Right ventricle myocardium inferior (tissue), 1 donor: ENCODE measurements at places on chromosomes 3 and 15. TPM values are rescaled to one million over a fixed set of nuclear protein-coding genes. Genes with fewer than 3 reads are reported as not detected.
A peak's percentile ranks its signal among the peaks of the same experiment; 100 is the strongest.

- no peak for DNase-seq
Observed at GRCh38 chr3:112805126-112805525, 41.5 kb downstream of the CD200R1L start.

B3GNT5 gene
- 2.0 TPM for total RNA-seq

KCTD6 gene
- total RNA-seq = 11.3 TPM

DNA sequence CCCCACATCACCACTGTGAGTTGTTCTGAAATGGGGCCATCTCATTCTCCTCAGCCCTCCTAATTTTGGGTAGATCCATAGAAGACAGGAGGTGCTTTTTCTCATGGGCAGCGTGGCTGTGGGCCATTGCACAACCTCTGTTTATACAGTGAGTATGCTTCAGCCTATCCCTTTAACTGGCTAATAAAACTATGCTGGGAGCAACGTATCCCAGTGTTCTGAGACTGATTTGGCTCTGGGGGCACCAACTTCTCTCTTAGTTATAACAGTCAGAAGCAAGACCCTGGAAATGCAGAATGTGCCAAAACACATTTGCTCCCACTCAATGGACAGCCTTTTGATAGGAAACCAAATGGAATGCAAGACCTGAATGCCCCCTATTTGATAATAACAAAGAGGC lies 97.1 kb upstream of the ICE2 start:
- DNase-seq = no peak

- DNase-seq = no peak
Observed at GRCh38 chr3:18892756-18893155, 255.6 kb upstream of the KCNH8 start.

GRCh38 chr3:44992555-44993470 lies 16.8 kb downstream of the EXOSC7 start:
- peak; percentile 73 for DNase-seq

DNA sequence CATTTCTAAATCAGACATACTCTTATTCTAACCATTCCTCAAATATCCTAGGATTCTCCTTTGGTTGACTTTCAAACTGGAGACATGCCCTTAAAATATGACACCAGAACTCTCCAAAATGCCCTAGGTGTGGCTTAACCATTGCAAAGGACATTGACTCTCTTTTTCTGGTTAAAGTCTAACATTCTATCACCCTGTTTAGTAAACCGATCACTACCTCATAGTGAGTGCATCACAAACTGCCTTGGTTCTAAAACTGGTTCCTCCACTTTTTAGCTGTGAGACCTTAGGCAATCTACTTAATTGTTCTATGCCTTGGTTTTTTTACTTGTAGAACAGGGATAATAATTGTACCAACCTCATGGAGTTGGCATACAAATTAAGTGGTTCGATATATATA lies 224.3 kb downstream of the CDIN1 start:
- DNase-seq = no peak

- no peak for DNase-seq
Observed at GRCh38 chr3:186646106-186646505, 5.9 kb downstream of the FETUB start.

DNA sequence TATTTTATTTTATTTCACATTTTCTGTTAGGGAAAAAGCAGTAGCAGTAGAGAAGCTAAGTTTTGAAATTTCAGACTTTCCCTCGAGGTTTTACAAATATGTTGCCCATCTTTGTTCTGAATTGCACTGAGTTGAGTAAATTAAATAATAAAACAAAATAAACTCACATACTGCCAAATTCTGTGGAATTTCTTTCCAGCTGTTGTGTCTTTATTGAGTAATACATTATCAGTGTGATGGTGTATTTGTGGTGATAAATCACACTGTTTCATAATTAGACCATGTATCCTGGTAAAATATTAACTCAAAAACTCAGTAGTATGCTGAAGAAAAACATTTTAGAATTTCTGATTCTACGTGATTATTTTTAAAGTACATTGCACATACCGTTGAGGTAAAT lies 592.1 kb downstream of the SI start:
- DNase-seq = no peak

GRCh38 chr15:75869446-75869845 lies 26.2 kb downstream of the UBE2Q2 start:
- DNase-seq = no peak

DNA sequence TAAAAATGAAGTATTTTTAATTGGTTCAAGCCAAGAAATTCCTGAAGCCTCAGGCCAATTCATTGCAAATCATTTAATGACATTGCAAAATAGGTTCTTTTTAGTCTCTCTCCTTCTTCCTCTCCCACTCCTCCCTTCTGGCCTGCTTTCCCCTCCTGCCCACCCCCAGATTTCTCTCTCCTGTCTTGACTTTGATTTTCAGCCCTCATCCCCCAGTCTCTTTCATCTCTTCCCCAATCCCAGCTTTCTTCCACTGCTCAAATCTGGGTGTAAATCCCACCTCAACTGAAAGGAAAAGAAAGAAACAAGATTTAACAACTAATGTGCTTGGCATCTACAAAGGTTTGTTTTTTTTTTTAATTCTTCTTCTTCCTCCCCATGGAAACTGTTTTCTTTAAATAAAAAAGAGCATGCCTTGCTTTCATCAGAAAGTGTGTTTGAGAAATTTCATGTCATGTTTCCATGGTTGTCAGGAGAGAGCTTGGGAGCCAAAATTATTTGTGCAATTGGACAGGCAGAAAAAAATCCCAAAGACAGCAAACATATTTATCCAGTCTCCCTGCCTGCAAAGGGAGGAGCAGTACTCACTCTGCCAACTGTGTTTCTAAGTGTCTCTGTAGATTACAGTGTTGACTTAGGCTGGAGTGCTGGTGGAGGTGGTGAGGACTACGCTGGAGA lies 50.4 kb downstream of the BOC start:
- DNase-seq = no peak
